ENCODE measurements at places on chromosomes 5 and 9.

- no peak for DNase-seq
Measured at GRCh38 chr5:36528588-36528987, 77.8 kb upstream of the SLC1A3 start.

DNA sequence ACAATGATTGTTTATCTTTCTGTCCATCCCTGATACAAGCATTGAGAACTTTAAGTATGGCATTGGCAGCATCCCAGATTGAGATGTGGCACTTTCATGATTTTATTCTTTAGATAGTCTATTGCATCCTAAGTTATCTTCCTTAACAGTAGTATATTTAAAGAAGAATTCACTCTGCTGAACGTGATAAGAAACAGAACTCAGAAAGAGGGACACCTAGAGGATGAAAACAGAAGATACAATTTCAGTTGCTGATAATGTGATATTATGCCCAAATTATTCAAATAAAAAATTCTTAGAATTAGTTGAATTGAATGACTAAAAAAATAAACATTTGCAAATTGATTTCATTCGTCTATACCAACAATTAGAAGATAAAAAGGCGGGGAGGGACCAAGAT, 218.1 kb upstream of the DMRTA1 start:
- DNase-seq = no peak

DNA sequence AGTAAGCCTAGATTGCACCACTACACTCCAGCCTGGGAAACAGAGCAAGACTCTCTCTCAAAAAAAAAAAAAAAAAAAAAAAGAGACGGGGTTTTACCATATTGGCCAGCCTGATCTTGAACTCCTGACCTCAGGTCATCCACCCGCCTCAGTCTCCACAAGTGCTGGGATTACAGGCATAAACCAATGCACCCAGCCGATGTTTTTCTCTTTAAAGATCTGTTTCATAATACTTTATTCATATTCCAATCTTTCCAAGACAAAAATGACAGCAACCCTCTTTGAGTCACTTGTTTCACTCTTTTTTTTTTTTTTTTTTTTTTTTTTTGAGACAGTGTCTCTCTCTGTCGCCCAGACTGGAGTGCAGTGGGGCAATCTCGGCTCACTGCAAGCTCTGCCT, 13.6 kb upstream of the LMNB1 start:
- DNase-seq = no peak

- peak; percentile 39 for DNase-seq
Measured at GRCh38 chr5:100496296-100496695, 38.9 kb upstream of the FAM174A start.

- DNase-seq = no peak
Measured at GRCh38 chr9:26292943-26293342, 599.7 kb downstream of the CAAP1 start.

- no peak for DNase-seq
Measured at GRCh38 chr9:130556396-130557076, 22.8 kb upstream of the FUBP3 start.

- no peak for DNase-seq
Measured at GRCh38 chr9:87500491-87501270, 3.0 kb downstream of the DAPK1 start.

- no peak for DNase-seq
Measured at GRCh38 chr9:81397481-81398381, 291.6 kb downstream of the TLE1 start.

DNA sequence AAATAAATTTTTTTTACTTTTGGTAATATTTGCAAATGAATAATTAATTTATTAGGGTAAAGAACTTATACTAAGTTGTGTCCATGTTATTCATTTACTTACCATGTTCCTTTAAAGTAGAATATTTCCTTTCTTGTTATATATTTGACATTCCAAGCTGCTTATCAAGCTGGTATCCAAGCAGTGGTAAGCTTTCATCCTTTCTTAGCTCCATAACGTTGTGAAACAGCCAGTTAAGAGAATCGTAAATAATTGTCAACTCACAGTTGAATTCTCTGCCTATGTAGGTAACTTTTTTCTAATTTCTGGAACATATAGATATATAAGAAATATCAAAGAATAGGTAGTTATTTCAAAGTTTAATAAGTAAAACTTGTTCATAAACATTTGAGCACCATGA, 36.4 kb downstream of the SLC30A5 start:
- no peak for DNase-seq

DNA sequence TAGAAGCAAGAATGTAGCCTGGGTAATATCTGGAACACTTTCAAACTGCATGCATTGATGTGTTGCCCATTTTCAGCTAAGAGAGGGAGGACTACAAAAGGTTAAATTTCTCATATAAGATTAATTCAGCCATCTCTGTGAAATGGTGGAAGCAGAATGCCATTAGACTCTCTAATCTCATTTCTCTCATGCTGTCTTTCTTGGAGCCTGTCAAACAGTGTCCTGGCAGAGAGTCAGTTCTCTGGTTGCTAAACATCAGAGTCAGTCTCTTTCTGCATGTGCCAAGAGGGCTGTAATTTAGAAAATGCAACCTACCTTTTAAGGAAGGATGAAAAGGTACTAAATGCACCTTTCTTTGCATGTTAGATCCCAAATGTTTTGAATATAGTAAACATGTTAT, 910 bp upstream of the GARNL3 start:
- no peak for DNase-seq

- no peak for DNase-seq
Measured at GRCh38 chr9:25773805-25774204, 95.6 kb upstream of the TUSC1 start.

DNA sequence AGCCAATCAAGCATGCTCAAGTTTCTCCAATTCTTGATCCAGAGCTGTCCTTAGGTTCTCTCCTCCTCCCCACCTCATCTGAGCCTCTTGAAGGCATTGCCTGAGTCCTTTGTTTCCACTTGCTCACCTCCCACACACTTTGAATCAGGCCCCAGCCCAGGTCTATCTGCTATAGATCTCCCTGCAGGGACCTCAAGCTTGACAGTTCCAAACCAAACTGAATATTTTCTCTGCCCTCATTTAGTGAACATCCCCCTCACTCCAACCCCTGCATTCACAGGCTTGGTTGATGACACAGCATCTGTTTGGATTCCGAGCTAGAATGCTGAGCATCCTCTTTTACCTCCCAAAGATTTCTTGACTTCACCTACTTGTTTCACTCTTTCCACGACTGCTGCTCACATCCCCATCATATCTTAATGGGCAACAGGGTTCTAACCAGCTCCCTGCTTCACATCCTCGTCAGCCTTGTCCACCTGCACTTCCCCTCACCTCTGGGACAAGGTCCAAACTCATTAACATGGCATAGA, 474.5 kb downstream of the ZSWIM6 start:
- DNase-seq = no peak
